ENCODE measurements at places on chromosomes 7 and 10.

- no peak for DNase-seq
These were observed 48.2 kb upstream of the GPAM start for GRCh38 chr10:112231602-112232400.

DNA sequence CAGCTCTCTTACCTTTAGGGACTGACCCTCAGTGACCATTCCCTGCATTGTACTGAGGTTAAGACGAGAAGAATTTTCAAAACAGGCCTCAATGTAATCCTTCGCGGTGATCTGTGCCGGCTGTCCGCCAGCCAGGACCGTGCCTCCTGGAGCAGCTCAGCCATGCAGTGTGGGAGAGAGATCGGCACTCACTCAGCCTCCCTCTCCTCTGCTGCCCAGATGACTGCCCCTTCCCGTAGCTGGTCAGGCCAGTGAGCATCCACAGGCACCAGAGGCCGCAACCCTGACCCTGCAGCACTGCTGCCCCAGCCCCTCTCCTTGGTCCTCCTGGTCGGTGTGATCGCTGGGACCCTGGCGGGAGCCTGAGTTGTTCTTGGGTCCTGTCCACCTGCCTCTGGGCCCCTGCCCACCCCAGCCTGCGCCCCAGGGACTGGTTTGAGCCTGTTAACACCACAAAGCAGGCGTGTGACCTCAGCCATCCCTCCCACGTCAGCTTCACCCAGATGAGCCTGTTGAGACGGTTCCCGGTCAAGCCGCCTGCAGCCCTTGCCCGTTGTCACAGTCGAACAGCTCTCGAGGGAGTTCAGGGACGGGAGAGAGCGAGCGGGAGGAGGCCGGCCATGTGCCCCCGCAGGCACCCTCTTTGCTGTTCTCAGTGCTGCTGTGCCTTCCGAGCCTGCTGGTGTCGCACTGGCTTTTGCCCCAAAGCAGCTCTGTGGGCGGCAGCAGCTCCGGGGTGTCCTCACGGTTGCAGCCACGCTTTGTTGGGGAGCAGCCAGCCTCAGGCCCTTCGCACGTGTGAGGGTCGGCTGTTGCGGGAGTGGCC, 37.2 kb downstream of the NKX6-2 start:
- no peak for DNase-seq

GRCh38 chr7:1814089-1814811, 144.2 kb downstream of the ELFN1 start:
- DNase-seq: no peak

GRCh38 chr7:106151459-106152312, 39.6 kb upstream of the SYPL1 start:
- DNase-seq: no peak

- DNase-seq: no peak
These were observed 381.3 kb downstream of the KCNMA1 start for GRCh38 chr10:77256346-77256745.

GRCh38 chr10:76974017-76974691, 663.5 kb downstream of the KCNMA1 start:
- DNase-seq: no peak

GRCh38 chr7:116687801-116688201, 15.8 kb downstream of the MET start:
- no peak for DNase-seq

DNA sequence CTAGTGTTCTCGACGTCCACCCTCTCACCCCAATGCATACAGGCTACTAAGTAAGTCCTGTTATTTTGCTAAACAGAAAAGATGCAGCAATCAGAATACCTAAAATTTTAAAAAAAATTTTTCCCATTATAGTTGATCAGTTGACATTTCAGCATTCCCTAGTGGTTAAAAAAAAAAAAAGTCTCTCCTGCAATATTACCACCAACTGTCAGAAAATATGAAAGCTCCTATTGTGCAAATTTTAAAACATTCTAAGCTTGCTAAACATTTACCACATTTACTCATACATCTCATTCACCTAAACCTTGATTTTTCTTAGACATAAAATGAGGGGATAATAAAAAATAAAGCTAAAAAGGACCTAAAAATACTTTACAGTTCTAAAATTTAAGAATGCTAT, 165.6 kb downstream of the AVL9 start:
- no peak for DNase-seq

DNA sequence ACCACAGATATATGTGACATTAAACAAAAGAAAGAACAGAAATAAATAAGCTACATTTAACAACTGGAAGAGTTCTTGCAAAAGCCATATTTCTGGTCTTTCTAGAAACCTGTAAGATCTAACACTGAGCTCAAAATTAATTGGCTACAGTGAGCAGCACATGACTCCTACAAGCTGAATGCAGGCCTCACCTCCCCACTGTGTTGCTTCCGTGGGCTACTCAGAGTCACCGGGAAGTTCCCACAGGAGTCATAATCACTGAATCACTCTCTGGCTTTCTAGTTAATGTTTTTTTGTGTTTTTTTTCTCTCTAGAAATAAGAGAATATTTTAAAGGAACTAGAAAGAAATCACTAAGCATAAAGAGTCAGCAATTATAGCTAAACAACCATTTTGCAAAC, 10.2 kb upstream of the MRPS24 start:
- no peak for DNase-seq

- DNase-seq: no peak
These were observed 360.5 kb downstream of the FGFR2 start for GRCh38 chr10:121237718-121238117.

DNA sequence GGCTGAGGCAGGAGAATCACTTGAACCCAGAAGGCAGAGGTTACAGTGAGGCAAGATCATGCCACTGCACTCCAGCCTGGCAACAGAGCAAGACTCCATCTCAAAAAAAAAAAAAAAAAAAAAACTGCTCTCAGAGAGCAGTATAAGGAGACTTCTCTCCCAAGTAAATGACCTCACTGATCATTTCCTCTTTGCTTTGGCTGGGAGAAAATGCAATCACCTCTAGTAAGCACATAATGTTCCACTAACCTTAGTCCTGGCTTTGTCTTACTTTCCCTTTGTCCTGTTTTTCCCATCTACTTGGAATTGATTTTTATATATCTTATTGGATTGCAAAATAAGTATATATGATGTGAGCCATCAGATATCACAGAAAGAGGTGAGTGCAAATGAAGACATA, 2.5 kb downstream of the SLC25A13 start:
- DNase-seq: no peak

- DNase-seq: no peak
These were observed 68.5 kb downstream of the NPTX2 start for GRCh38 chr7:98685541-98685940.

- no peak for DNase-seq
These were observed 62.9 kb upstream of the CAMK2B start for GRCh38 chr7:44388089-44388970.

- no peak for DNase-seq
These were observed 56.3 kb upstream of the LBX1 start for GRCh38 chr10:101285519-101286070.

DNA sequence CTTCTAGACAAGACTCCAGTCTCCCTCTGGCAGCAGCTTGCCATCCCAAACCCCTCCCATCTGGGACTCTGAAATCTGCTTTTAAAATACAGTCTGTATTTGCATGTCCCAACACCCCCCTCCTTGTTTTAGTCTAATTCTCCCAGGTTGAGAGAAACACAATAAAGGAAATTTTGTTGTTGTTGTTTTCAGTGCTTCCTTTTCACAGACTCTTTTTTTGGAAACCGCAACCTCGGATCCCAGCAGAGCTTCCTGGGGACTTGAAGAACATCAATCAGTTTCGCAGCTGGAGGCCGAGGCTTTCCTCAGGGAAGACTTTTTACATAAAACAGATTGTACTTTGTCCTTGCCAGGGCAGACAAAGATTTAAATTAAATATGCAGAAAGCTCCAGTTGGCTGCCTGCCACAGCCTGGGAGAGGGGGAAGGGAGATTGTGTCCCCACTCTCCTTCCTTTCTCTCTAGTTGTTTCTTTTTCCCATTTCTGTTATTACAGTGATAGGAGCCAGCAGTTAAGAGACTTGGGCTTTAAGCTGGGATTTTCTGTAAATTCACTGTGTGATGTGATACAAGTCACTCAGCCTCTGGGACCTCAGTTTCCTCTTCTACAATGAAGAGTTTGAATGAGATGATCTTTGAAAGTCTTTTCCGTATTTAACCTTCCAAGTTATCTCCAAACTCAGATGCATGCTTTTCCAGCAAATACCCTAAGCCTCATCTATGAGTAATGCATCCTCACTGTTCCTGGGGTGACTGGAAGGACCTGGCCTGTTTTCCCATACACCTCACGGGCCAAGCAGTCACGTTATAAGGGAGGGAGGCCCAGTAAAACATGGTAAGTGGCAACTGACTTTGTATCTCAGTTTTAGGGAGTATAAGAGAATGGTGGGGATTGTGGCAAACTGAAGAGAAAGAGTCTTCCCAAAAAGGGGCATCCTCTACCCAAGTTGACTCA, 192.3 kb downstream of the REEP3 start:
- DNase-seq: no peak

- no peak for DNase-seq
These were observed 214.5 kb downstream of the MBL2 start for GRCh38 chr10:52558090-52558489.

GRCh38 chr10:77609781-77610272, 27.8 kb downstream of the KCNMA1 start:
- DNase-seq: no peak

GRCh38 chr7:75987805-75988567, 6.4 kb downstream of the TMEM120A start:
- DNase-seq: no peak

DNA sequence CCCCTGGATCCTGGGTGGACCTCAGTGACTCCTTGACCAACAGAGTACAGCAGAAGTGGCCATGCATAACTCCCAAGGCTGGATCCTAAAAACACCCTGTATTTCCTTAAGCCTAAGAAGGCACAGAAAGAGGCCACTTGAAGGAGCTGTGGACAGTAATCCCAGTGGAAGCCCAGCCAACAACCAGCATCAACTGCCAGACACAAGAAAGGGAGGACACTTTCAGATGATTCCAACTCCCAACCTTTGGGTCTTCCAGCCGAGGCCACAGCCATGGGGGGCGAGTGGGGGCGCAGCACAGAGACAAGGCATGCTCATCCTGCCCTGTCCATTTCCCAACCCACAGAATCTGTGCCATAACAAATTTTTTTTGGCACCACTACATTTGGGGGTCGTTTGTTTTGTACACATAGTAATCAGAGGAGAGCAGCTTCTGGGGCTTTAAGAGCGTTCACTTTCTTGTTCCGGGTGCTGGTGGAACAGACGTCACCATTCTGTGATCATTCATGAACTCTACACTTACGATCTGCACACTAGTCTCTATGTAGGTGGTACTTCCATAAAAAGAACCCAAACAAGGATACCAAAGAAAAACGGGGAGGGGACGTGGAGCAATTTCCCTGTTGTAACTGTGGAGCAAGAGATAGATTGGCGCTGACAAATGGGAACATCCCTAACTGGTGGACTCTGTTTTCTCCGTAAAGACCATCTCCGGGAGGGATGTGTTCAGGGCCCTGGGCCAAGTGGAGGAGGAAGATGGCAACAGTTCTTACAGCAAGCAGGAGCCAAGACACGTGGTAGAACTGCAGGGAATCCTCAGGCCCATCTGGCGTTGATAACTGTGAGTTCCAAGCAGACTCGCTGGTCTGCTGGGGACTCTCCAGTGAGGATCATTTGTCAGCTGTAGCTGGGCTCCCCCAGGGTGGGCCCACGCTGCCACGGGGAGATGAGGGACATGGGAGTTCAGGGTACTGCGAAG, 6.0 kb upstream of the SLC29A3 start:
- DNase-seq: no peak

- no peak for DNase-seq
These were observed 145.1 kb upstream of the MEOX2 start for GRCh38 chr7:15831606-15832005.

DNA sequence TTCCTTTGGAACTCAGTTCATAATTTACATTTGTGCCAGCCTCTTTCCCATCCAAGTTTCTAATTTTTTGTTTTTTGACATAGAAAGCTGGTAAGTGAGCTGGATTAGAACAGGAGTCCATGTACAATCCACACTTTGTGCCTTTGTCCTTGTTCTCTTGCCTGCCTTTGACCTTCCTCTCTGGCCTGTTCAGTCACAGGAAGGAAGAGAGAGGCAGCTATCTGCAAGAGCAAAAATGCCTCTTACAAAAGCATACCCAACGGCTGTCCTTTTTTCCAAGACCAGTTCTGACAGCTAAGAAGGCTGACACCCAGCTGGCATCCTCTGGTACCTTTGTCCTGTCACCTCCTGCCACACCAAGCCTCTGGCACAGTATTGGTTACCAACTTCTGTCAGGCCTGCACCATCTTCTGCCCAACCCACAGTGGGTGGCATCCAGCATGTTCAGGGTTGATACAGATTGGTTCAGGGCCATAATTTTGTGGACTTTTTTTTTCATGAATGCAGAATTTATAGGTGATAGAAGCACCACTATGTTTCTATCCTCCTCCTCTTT, 133.7 kb upstream of the KLF14 start:
- no peak for DNase-seq

DNA sequence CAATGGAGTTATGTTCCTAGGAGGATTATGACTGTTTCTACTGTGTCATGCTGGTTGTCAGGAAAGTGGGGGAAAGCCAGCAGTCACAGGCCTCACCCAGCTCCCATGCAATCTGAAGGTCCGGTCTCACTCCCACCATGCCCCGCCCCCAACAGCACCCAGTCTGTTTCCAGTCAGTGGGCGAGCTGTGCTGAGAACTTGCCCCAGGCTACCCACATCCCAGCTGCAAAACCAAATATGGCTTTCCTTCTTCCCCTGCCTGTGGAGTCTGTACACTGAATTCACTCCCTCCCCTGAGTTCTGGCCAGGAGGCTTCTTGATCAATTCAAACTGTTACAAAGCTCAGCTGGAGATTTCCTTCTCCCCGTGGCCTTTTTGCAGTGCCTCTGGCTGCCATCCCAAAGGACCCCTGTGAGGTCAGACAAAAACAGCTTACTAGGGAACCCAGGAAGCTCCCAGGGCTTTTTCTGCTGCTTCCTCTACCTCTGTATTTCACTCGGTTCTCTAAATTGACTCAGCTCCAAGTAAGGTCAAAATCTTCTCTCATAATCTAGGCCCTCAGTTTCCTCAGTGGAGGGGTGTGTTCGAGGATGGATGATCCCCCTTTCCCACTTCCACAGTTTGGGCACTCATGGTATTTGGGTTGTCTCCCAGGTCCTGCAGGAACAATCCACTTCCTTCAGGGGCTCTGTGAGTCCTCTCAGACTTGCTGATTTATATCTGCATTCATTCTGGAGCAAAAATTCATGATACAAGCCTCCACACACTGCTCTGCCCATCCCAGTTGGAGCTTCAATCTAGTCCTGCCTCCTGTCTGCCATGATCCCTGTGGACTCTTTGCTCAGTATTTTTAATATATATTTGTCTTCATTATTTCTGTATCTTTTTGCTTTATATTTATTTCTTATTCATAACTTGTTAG, 205.5 kb downstream of the SEMA3D start:
- no peak for DNase-seq

DNA sequence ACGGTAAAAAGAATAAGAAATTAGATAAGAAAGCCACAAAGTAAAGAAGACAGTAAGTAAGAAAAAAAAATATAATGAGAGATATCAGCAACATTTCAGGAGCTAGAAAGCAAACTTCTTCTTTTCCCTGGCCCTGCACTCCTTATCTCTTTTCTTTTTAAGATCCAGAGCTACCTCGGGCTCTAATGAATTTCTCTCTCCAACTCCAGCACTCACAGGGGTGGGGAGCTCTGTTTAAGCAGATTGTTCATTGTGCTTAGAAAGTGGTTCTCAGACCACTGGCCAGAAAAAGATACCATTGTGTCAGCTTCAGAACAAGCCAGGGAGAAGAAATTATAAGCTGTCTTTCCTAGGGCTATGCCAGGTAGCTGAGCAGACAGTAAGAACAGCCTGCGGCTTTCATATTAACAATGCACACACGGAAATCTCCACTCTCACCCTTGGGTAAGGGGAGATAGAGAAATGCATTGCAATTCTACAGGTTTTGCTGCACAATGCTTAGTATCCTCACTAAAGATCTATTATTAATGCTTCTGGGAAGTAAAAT, 19.3 kb downstream of the OR2F1 start:
- no peak for DNase-seq

Measured in stimulated activated CD4-positive, alpha-beta T cell treated with anti-CD3 and anti-CD28 coated beads, Interleukin-1b, Interleukin-23, amount 100 ng/mL, for 4 hours (primary cell).